ENCODE measurements at places on chromosomes 6 and 20.

DNA sequence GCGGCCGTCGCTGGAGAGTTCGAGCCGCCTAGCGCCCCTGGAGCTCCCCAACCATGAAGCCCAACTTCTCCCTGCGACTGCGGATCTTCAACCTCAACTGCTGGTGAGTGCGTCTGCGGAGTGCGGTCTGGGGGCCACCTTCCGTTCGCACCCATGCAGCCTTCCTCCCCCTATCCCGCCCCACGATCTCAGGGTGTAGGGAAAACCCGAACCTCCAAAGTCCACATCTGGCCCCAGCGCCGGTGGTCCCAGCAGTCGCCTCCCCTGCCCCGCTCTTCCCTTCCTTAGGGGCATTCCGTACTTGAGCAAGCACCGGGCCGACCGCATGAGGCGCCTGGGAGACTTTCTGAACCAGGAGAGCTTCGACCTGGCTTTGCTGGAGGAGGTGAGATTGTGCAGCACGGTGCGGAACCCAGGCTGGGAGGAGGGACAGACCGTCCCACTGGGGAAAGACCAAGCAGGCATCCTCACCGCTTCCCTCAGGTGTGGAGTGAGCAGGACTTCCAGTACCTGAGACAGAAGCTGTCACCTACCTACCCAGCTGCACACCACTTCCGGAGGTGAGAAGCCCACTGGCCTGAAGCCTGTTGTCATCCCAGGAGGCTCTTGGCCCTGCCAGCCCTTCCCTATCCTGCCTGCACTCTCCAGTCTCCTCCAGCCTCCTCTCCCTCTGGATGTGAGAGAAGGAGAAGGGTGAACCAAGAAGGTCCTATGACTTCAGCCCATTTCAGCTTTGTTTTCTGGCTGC is 719 bp downstream of the SMPD2 start:
- no peak for DNase-seq

DNA sequence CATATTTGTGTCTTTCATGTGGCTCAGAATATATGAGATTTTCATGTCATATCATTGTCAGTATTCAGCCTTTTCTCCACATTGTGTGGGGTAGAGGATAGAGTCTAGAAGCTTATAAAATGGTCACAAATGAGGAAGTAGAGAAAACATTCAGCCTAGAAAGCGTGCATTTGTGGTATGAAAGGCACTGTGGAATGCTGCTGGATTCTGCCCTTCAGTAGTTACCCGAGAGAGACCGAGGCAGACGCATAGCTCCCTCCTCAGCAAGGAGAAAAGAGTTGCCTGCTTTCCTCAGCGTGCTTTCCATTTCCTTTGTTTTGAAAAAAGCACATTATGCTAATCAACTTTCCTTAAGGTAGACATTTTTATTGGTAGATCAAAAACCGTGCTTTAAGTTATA is 28.7 kb downstream of the MYB start:
- DNase-seq, result no peak

- DNase-seq, result no peak
Observed at GRCh38 chr6:108417027-108417426, 122.2 kb downstream of the AFG1L start.

DNA sequence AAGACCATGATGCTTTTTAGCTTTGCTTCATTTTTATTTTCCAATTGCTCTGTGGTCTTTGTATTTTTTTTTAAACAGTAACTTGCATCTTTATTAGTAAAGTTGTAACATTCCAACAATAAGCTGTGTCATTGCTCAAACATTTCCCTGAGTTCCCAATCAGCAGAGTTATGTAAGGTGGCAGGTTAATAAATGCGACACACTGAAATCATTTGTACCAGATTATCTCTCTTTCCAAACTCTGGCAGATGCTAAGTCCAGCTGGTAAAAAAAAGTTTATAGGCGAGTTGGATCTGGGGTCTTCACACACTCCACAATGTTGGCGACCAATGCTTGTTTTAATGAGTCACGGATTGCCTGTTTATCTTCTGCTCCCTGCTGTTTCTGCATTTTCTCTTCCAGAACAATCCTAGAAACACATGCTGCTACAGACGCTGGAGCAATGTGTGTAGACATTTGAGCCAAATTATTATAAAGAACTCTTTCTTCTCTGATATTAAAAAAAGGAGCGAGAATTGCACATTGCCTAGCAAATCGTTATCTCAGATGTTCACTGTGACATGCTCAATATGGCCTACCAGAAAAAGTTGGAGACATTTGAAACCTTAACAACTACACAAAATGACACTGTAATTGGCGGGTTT is 113.6 kb upstream of the IFNGR1 start:
- no peak for DNase-seq

- DNase-seq, result no peak
Observed at GRCh38 chr6:43786664-43787329, 16.8 kb downstream of the VEGFA start.

GRCh38 chr20:41175727-41176330 is 38.5 kb downstream of the PLCG1 start:
- no peak for DNase-seq

- no peak for DNase-seq
Observed at GRCh38 chr6:82030301-82030700, 217.2 kb downstream of the IBTK start.

DNA sequence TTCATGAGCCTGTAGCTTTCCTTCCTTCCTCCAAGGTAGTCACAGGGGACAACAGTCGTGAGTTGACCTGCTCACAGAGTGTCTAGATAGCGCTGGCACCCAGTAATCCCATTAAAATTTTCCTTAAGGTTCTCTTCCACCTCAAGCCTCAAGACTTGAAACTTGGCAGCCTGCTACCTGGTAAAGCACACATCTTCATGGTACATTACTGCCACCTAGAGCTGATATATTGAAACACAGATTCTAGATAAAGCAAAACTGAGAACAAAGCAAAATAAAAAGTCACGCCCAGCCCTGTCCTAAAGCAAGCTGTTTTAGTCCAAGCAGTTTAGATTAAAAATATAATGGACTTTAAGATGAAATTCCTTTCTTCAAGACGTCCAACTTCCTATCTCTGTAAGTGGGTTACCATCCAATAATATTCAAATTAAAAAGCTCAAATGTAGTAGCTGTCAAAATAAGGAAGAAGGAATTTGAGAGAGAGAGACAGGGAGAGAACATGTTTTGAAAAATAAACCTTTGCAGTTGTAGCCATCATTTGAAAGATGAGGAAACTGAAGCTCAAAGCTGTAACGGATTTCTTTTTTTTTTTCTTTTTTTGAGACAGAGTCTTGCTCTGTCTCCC is 50.7 kb upstream of the CD83 start:
- DNase-seq, result no peak

- no peak for DNase-seq
Observed at GRCh38 chr6:7901056-7901455, 9.5 kb downstream of the TXNDC5 start.

DNA sequence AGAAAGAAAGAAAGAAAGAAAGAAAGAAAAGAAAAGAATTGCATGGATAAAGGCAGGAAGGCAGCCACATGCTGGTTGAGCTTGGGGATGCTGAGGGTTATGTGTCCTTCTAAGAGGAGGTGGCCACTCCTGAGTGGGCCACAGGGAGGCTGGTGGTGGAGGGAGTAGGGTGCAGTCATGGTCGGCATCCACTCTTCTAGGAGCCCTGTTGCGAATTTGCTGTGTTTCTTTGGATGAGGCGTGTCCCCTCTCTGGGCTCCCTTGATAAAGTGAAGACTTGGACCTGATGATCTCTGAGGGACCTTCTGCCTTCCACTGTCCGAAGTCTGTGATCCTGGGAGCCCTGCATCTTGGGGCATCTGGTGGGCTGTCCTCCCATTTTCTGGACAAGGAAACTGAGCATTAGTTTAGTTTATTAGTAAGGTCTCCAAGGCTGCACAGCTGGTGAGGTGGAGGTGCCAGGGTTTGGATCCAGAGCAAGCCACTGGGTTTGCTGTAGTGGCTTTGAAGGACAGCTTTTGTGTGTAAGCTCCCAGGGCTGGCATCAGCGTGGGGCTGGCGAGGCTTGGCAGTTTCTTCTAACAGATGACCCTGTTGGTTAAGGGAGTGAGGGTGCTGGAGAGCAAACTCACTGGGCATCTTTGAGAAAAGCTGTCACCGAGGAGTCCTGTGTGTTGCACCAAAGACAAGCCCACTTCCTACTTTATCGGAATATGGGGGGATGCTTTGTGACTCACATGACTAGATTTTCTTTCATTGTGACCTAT is 4.3 kb downstream of the DLGAP4 start:
- no peak for DNase-seq

- no peak for DNase-seq
Observed at GRCh38 chr6:105458551-105458950, 55.7 kb upstream of the PREP start.

GRCh38 chr6:119207971-119208725 is 129.7 kb upstream of the FAM184A start:
- DNase-seq, result no peak

DNA sequence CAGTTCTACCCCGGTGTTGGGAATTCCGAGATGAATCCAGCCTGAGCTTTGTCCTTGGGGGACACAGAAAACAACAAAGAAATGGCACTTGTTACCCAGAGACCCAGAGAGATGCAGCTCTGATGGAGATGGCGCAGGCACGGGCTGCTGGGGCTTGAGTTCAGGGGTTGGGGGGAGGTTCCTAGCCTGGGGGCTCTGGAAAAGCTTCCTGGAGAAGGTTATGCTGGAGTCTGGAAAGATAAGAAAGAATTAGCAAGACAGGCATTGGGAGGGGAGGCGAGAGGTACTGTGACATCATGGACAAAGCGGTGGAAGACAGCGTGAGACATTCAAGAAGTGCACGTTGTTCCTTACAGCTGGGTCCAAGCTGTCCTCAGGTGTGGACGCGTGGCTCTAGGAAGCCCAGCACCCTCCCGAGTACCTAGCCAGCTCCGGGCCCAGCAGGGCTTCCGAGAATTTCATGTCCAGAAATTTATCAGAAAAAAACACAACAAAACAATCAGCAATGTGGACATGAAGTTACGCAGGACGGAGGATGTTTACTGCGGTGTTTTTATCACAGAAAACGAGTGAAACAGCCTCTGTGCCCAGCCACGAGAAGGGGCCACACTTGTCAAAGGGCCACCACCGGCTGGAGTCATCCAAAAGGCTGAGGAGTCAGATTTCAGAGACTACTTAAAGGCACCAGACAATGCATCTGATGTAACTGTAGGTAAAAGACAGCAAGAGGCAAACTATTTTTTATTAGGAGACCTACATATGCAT is 39.5 kb downstream of the C20orf203 start:
- no peak for DNase-seq

- DNase-seq, result peak; percentile 55
Observed at GRCh38 chr6:42520786-42521607, 42.8 kb upstream of the UBR2 start.

DNA sequence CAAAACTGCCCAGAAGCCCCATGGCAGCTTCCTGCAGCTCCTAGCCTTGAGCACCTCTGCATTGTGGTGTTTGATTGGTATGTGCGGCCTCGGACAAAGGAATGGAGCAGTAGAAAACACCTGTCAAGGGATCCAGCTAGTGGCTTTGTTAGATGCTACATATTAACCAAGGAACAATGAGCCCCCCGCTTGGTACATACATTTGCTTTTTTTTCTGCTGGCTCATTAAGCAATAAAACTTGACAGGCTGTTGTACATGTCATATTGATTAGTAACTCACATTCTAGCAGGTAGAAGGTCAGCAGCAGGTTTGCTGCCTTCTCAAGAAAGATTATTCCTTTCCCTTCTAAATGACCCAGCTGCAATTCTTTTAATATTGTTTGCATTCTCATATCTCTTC is 937 bp downstream of the SPACA1 start:
- no peak for DNase-seq

DNA sequence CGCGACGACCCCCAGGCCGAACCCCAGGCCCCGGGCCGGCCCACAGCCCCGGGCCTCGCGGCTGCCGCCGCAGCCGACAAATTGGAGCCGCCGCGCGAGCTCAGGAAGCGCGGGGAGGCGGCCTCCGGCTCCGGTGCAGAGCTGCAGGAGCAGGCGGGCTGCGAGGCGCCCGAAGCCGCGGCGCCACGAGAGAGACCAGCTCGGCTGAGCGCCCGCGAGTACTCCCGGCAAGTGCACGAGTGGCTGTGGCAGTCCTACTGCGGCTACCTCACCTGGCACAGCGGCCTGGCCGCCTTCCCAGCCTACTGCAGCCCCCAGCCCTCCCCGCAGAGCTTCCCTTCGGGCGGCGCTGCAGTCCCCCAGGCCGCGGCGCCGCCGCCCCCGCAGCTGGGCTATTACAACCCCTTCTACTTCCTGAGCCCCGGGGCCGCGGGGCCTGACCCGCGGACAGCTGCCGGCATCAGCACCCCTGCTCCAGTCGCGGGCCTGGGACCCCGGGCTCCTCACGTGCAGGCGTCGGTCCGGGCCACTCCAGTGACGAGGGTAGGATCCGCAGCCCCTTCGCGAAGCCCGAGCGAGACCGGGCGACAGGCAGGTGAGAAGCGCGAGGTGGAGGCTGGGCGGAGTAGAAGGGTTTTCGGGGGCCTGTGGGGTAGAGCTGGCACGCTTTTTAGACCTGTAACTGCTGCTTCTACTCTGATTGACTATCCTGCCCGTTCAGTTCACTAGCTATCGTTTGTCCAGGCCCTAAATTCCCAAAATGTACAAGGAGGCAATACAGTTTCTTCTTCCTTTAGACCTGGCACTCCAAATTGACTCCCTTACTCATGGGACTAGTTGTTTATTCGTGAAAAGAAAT is 654 bp downstream of the FAM8A1 start:
- DNase-seq, result no peak

GRCh38 chr6:26497610-26498009 is 2.5 kb upstream of the BTN1A1 start:
- no peak for DNase-seq

- DNase-seq, result no peak
Observed at GRCh38 chr20:25376236-25376635, 14.4 kb downstream of the ABHD12 start.

- no peak for DNase-seq
Observed at GRCh38 chr6:28945349-28945748, 21.6 kb upstream of the TRIM27 start.

- no peak for DNase-seq
Observed at GRCh38 chr6:168101590-168102314, 22.7 kb upstream of the FRMD1 start.

GRCh38 chr6:33136310-33136900 is 55.9 kb downstream of the COL11A2 start:
- no peak for DNase-seq

- no peak for DNase-seq
Observed at GRCh38 chr6:158172001-158172400, 3.9 kb downstream of the GTF2H5 start.

- peak; percentile 95 for DNase-seq
Observed at GRCh38 chr6:42507901-42508300, 55.9 kb upstream of the UBR2 start.

DNA sequence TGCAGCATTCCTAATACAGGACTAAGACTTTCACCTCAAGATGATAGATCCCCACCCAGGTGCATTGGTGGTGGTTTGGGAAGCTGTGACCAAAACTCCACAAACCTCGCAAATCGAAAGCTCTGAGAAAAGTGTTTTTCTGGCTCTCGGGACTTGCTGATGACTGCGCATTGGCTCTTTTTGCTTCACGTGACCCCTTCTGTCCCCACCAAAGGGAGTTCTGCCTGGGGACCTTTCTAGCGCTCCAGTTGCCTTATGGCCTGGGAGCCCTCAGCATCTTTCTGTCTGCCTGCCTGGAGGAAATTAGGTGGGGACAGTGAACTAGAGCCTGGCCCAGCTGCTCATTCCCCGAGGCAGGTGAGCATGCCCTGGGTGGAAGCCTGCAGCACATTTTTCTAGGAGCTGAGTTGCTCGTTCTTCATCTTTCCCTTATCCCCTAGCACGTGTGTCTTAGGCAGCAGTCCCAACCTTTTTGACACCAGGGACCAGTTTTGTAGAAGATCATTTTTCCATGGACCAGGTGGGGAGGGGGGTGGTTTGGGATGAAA is 90.2 kb downstream of the TXNDC5 start:
- DNase-seq, result no peak

GRCh38 chr6:53828215-53828614 is 33.4 kb downstream of the LRRC1 start:
- DNase-seq, result no peak
